ENCODE measurements at places on chromosomes 11 and 22.
A peak's percentile ranks its signal among the peaks of the same experiment; 100 is the strongest.

DNA sequence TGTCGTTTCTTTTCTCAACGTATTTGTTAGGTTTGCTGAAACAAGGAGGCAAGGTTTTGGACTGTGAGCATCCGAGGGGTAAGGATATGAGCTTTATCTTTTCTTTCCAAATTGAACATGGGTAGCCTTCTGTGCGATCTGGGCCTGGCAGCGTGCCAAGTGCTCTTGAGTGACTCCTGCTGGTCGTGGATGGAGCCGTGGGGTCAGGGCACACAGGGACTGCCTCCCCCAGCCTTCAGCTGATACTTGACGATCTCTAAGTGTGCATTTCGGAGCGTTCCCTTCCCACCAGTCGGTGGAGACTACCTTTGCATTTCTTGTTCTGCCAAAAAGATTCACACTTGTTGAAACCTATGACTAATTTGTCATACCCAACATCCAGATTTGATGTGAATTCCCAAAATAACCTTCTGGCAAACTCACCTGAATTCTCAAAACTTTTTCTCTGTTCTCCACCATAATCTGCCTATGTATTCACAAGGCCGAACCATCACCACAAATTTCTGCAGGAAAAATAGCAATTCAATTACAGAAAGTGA is 40.1 kb upstream of the CLMP start:
- peak; percentile 49 for DNase-seq

DNA sequence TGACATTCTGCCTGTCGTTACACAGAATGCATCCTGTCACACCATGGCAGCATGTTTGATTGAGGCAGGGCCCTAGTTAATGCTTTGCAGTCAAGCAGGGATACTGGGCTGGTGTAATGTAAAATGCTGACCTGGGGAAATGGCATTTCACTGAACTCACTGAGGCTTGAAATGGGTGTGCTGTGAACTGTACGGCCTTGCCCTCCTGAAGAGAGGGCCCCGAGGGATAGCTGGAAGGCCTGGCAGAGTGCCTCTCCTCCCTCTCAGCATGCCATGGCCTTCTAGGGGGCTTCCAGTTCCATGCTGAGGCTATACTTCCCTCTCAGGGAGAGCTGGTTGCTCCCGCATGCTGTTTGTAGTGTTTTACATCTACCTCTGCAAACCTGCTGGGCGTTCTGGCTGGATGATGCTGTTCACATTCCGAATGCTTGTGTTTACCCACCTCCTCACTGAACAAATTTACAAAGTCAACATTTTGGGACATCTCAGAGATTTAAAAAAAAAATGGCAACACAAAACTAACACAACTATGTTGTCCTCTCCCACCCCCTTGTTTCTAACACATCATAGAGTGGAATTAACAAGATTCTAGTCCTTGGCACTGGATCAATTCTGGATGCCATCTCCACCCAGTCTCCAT is 416.7 kb upstream of the CADM1 start:
- DNase-seq, result no peak

GRCh38 chr11:27473017-27473406 is 422 bp upstream of the LGR4 start:
- DNase-seq, result no peak

GRCh38 chr11:673866-674265 is 21.2 kb downstream of the DEAF1 start:
- no peak for DNase-seq

GRCh38 chr11:29251738-29252137 is 765.1 kb downstream of the KCNA4 start:
- no peak for DNase-seq

GRCh38 chr11:86551288-86552092 is 120.9 kb downstream of the ME3 start:
- DNase-seq, result no peak
